ENCODE measurements at places on chromosomes 6 and 20. TPM values are rescaled to one million over a fixed set of nuclear protein-coding genes. Genes with fewer than 3 reads are reported as not detected.

The BNIP5 gene
- total RNA-seq: not detected

DNA sequence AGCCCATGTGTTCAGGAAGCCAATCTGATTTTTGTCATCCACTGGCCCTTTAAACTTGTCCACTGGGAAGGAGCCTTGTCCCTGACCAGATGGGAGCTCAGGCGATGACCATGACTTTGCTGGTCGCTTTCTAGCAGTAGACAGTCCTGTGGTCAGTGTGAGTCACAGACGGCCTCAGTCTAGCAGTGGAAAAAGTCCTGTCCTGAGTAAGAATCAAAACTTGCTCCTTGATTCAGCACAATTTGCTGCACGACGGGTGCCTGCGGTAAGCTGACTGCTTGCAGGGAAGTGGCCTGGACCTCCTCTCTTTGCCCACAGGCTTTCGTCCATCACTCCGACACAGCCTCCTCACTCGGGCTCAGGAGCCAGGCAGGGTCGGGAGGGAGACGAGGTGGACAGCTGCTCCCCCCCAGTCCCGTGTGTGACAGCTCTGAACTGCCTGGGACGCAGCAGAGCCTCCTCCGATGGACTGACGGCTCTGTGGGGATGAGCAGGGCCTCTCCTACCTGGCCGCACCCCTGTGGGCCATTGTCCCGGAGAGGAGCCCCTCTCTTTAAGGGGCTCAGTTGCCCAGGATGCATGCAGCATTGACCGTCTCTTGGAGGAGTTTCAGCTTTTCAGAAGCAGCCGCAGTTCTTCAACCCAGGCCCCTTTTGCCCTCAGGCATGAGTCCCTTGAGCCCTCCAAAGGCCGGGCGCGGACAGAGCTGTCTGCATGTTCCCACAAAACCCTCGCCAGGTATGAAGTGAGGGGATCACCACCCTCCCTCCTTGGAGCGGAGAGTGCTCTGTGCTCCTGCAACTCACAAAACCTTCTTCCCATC, 209.2 kb downstream of the ANKRD60 start:
- DNase-seq: no peak

GRCh38 chr6:45075246-45075645, 252.9 kb upstream of the RUNX2 start:
- DNase-seq: no peak

DNA sequence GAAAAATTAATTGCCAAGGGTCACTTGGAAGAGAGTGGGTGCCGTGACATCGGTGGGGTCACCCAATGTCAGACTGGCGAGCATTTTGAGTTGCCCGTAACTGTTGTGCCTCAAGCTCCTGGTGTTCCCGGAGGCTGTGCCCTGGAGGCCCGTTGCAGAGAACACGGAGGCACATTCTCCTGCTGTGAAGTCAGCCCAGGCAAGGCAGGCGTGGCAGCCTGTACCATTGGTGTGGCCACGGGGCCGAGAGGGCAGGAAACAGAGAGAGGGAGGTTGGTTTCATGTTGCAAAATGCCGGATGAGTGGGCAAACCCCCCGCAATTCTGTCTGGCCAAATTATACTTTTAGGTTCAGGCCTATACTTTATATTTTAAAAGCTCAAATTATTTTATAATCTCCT, 81.2 kb downstream of the THBS2 start:
- DNase-seq: no peak

The TFAP2D gene
- not detected for total RNA-seq

GRCh38 chr6:158160932-158161539, 7.0 kb downstream of the SERAC1 start:
- DNase-seq: no peak

DNA sequence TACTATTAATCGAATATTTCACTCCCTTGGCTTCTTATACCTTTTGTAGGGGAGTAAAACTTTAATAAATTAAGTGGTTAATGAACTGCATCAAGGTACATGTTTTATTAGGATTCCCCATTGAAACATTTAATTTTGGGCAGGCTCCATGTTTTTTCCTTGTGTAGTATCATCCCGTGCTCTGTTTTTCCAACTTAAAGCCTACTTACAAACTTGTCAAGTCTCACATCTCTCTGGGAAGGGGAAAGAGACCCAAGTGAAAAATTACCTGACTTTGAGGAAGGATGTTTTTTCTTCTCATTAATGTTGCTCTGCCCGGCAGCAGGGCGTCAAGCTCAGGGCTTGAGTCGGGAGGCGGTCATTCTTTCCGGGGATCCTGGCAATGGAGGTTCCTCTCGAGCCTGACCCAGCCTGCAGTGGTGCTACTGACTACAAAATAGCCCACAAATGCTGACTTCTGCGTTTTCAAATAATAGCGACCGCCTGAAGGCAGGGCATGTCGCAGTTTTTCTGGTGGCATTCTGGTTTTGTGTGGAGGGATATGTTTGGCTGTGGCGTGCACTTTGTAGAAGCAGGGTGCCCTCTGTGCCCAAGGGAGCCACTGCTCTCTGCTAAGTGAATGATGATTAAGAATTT, 2.4 kb downstream of the DSP start:
- DNase-seq: peak; percentile 44

DNA sequence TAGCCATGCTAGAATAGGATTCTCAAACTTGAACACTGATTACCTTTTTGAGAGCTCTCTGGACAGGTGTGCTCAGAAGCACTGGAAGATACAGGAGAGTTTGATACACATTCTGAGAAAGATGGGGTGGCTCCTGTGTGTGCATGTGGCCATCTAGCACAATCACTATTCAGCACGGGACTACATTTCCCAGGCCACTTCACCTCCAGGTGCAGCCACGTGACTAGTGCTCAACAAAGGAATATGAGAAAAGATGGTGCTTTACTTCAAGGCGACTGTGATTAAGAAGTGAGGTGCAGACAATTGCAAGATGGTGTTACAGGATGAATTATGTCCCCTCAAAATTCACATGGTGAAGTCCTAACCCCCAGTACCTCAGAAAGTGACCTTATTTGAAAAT, 103.8 kb downstream of the BACH2 start:
- no peak for DNase-seq

All from H7 (cell line).